ENCODE measurements at places on chromosomes 3 and 15.

DNA sequence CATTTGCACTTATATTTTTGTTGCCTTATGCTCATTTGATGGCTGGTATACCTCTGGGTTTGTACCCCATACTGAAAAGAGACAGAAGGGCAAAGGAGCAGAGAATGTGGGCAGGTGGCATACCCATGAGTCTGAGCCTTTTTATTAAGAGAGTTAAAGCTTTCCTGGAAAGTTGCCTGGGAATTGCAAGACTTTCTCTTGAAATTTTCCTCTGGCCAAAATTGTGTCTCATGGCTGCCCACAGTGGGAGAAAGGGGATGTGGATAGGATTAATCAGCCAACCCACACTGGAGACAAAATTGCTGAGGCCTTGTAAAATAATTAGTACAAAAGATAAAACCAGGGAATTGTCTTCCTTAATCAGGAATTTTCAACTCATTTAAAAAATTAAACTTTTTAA lies 8.2 kb upstream of the NMD3 start:
- no peak for DNase-seq

GRCh38 chr3:121897296-121897695 lies 3.1 kb downstream of the SLC15A2 start:
- DNase-seq, result no peak

DNA sequence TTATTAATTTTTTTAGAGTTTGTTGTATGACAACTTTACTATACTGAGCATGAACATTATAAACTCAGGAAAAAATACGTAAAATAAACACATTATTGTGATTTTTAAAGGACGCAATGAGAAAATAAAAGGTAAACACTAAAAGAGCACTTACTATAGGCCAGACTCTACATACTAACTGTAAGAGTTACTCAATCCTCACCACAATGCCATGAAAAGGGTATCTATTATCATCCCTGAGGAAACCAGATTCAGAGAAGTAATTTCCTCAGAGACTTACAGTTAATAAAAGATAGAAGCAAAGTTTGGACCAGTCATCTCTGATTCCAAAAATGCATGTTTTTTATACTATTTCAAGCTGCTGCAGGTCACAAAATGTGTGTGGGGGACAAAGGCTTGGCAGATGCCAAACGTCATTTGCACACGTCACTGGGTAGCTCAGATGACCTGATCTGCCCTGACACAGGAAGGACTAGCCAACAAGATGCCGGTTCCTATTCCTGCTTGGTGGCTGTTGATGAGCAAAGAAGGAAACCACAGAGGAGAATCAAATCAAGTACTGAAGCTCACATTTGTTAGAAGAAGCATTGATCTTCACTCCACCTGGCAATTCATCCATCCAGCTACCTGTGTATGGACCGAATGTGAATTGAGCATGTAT lies 42.3 kb downstream of the KLHL6 start:
- DNase-seq, result no peak

DNA sequence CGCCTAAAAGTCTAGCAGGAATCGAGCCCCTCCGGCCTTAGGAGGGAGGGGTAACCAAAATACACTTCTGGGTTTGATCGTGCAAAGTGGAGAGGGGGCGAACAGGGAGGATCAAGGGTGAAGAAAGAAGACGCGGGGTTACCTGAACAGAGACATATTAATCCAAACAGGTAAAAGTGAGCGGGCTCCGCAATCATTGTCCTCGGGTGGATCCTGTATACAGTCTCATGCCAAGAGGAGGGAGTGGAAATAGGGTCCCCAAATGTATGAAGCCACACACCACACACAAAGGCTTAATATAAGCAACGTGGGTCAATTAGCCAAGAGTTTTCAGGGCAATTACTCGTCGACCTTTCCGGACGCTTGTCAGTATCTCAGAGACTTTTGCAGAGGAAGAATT lies 749.5 kb downstream of the ROBO1 start:
- DNase-seq, result no peak

GRCh38 chr3:31295150-31295765 lies 237.5 kb upstream of the STT3B start:
- DNase-seq, result no peak

GRCh38 chr15:48806151-48806550 lies 4.7 kb downstream of the CEP152 start:
- DNase-seq, result no peak

- no peak for DNase-seq
Measured at GRCh38 chr3:117217760-117218316, 508.3 kb downstream of the TUSC7 start.

- DNase-seq, result no peak
Measured at GRCh38 chr3:113075588-113075987, 84.8 kb downstream of the GTPBP8 start.

DNA sequence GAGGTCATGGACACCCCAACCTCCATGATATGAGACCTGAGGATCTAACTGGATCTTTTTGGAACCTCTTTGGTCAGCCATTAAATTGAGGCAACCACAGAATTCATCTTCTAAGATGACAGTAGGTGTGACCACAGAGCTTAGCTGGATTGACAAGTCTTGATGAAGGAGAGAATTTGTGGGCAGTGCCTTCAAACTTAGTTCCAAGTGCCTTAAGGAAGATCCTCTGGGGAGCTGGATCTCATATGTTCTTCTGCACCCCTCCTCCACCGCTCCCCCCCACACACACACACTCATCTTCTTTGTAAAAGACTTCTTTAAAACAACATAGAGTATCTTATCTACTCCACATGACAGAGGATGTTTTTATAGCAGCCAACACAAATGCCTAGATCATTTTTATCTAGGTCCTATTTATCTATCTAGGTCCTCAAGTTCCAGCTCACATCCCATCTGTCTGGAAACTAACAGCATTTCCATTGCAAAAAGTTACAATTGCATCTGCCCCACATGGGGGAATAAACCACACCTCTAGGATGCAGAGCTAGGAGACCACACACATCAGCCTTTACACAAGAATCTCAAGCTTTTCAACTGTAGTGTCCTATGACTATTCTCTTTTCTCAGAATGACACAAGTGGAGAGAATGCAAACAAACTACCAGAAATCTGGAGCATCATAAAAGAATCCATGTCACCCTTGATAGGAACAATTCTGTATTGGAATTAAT lies 37.4 kb downstream of the WWTR1 start:
- DNase-seq, result no peak

DNA sequence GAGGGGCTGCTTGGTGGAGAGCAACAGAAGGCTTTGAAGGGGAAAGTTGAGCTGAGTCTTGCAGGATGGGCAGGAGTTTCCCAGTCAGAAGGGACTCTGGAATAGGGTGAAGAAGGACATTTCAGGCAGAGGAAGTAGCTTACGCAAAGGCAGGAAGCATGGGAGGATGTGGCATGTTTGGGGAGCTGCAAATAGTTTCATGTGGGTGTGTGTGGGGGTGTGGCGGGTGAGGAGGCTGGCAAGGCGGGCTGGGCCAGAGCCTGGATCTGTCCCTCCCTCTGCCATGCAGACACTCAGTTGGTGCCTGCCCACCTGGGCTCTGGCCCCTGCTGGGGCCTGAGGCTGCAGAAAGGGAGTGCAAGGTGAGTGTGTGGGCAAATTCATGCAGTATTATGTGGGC lies 10.4 kb downstream of the TEX264 start:
- no peak for DNase-seq

Data from pulmonary artery endothelial cell (primary cell).